ENCODE measurements at places on chromosomes 13 and 19.
A peak's percentile ranks its signal among the peaks of the same experiment; 100 is the strongest.

DNA sequence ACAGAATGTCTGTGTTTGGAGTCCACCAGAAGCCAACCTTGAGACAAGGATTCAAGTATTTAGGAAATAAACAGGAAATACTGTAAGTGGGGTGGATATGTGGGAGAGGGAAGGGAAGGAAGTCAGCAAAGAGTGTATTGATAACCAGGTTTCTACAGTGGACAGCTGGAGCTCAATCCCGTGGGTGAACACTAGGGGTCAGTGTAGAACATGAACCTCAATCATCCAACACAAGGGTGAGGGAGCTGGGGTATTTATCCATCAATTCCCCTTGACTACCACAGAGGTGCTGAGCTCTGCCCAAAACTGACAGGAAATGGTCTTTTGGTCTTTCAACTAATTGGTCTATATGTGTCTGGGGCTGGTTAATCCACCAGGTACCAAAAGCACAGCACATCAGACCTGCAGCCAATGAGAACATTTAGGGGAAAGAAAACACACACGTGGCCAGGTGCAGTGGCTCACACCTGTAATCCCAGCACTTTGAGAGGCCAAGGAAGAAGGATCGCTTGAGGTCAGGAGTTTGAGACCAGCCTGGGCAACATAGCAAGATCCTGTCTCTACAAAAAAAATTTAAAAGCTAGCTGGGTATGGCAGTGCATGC, 5.6 kb upstream of the SYDE1 start:
- peak; percentile 68 for DNase-seq

DNA sequence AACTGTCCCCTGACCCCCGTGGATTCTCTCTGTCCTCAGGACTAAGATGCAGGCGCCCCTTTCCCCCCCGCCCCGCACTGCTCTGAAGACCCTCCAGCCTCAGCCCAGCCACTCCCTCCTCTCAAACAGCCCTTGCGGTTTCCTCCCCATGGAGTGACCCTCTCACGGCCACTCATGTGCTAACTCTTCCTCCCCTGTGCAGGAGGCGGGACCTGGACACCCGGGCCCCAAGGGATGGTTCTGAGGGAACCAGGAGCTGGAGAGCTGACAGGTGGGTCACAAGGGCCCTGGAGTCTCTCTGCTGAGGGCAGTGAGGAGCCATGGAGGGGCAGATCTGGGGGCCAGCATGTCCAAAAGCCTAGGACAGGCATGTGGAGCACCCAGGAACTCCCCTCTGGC, 1.9 kb downstream of the ISOC2 start:
- DNase-seq: no peak

GRCh38 chr19:4352701-4353121, 9.3 kb downstream of the MPND start:
- DNase-seq: peak; percentile 66

- no peak for DNase-seq
Observed at GRCh38 chr13:106118050-106118449, 417.4 kb downstream of the EFNB2 start.

- DNase-seq: no peak
Observed at GRCh38 chr13:80239116-80239515, 101.8 kb downstream of the SPRY2 start.

DNA sequence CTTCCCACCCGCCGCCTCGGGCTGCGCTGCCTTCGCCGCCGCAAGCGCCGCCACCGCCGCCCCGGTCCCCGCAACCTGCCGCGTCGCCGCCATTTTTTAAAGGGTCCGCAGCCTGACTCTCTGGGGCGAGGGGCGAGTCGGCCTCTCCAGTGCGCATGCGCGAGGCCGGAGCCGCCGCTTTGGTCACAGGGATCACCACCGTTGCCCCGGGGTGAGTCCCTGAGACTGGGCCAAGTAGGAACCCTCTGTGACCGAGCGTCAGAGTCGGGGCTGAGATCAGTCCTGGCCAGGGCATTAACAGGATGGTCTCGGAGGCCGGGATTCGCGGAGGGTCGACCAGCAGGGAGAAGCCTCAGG, 42.6 kb downstream of the ZNF146 start:
- DNase-seq: no peak

DNA sequence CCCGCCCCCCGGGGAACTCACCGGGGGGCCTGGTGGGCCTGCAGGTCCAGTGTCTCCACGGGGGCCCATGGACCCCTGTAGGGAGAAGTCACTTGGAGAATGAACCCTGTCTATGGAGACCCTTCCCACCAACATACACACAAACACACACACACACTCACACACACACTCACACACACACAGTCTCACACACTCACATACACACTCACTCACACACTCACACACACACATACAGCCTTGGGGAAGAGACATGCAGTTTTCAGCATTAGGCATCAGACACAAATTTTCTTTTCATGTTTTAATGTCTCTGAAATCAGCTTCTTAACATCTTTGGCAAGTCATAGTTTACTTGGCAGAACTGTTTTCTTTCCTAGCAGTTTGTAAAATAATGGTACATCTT, 31.0 kb upstream of the OLFM2 start:
- no peak for DNase-seq

GRCh38 chr13:23749288-23749873, 139.8 kb downstream of the MIPEP start:
- DNase-seq: no peak

DNA sequence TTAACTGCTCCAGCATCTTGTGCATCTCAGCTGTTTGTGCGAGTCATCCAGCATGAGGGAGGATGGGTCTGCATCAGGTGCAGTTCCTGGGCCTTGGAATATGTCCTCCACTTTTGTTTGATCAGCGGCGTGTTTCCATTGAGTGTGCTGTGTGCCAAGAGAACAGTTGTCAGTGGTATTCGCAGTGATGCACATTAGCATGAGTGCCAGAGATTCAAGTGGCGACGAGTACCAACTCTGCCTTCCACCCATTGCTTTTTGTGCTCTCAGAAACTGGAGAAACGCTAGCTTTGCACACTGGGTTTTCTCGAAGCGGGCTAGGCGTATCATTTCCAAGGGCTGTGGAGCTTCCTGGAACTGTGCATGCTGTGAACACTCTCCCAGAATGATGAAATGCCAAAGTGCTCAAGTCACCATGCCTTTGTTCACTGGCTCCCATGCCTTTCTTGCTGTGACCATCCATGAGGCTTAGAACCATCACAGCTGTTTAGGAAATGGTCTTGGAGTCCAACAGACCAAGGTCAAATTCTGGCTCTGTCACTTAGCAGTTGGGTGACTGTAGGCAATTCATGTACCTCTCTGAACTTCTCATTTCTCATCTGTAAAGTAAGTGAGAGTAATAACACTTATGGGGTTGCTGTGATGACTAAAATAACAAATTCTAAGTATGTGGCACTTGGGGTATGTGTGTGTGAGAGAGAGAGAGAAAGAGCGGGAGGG, 18.4 kb downstream of the LRCH1 start:
- DNase-seq: no peak

- peak; percentile 44 for DNase-seq
Observed at GRCh38 chr19:17406046-17406886, 836 bp upstream of the BST2 start.

- DNase-seq: no peak
Observed at GRCh38 chr19:6686628-6686975, 16.6 kb upstream of the TNFSF14 start.

- no peak for DNase-seq
Observed at GRCh38 chr13:102945324-102945815, 99.5 kb downstream of the ERCC5 start.

DNA sequence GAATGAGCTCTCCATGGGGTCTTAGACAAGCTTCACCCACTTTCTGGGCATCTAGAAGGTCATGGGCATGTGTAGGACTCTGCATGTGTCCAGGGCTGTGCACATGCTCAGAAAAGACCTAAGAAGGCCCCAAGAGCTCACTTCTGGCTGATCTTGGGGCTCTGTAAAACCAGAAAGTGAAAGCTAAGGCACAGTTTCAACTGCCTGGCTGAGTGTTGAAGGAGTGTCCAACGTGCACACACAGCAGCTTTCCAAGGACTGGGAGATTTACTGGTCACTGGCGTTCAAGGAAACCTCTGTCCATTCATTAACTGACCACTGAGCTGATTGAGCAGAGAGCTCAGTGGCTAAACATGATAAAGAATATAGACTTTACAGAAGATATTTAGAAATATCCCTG, 137.9 kb downstream of the KATNAL1 start:
- DNase-seq: no peak

- DNase-seq: peak; percentile 100
Observed at GRCh38 chr19:47256693-47257410, 527 bp downstream of the CCDC9 start.

- no peak for DNase-seq
Observed at GRCh38 chr13:106003651-106004050, 531.8 kb downstream of the EFNB2 start.

DNA sequence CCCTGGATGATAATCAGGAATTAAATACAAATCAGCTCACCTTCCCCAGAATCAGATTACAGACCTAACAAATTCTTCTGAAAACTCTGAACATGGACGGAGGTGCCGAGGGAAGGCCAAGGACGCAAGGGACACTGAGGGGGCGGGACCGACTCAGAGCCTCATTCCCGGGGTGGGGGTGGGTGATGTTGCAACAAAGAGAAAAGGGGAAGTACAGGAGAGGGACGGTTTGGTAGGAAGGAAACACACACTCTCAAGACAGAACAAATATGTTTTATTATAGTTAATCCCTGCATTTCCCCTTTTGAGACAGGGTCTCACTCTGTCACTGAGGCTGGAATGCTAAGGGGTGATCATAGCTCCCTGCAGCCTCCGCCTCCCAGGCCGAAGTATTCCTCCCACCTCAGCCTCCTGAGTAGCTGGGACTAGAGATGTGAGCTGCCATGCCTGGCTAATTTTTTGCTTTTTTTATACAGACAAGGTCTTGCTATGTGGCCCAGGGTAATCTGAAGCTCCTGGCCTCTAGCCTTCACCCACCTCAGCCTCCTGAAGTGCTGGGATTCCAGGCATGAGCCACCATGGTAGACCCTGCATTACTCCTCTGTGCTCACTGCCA, 786 bp upstream of the LILRA2 start:
- DNase-seq: no peak

- DNase-seq: peak; percentile 86
Observed at GRCh38 chr19:6772028-6772865, at the start of gene VAV1. Gene VAV1, plus strand, starts transcription at chr19:6772708. Its CDS starts 100 bp downstream, at chr19:6772808.

GRCh38 chr19:14437578-14438140, 4.6 kb downstream of the PKN1 start:
- no peak for DNase-seq

- DNase-seq: no peak
Observed at GRCh38 chr19:48617146-48617937, 1.6 kb downstream of the RPL18 start.

- no peak for DNase-seq
Observed at GRCh38 chr13:72530471-72530870, 197.0 kb downstream of the MZT1 start.

DNA sequence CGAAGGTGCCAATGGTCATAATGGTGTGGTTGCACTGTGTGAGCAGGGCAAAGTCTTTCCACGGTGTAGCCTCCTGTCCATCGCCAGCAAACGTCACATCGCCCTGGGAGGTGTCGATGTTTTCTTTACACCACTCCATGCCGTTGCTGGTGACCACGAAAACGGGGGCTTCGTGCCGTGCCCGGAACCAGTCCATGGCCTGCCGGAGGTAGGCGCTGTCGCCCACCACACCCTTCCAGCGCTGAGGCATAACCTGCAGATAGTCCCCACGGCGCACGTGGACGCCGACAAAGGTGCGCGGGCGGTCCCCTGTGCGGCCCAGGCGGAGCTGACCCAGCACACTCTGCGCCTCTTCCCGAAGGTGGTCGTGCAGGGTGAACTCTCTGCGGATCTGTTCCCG, 2.1 kb downstream of the FUT1 start:
- no peak for DNase-seq

GRCh38 chr13:20782116-20782708, 8.5 kb upstream of the EEF1AKMT1 start:
- DNase-seq: no peak

DNA sequence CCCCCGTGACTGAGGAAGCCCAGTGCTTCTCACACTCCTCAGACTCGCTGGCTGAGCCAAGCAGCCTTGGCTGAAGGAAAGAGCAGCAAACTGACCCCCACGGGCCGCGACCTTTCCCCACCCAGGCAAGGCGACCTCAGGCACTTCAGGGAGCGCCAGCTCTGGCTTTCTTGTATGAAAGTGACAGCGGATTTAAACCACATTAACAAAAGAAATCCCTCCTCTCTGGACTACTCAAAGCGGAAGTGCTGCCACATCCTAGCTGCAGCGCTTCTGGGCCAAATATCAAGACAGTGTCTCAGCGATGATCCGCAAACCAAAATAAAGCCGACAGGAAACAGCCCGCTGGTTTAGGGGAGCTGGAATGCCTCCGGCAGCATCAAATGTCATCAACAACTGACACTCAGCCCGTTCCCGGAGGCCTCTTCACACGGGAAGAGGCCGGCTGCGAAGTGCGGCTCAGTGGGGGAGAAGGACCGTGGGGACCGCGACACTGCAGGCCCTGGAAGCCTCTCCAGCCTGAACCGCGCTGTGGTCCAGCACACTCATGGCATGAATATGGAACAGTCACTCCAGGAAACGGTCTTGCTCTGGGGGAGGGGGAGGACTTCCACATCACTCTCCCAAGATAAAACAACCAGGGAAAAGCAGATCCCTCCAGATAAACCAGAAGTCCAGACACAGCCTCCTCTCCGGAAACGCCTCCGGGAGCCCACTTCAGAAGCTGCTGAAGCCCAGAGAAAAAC, 1.4 kb downstream of the RASA3 start:
- DNase-seq: peak; percentile 60

GRCh38 chr13:45603338-45603737, 12.2 kb downstream of the ERICH6B start:
- DNase-seq: no peak

- peak; percentile 69 for DNase-seq
Observed at GRCh38 chr19:6947745-6948144, 60.4 kb downstream of the ADGRE1 start.

DNA sequence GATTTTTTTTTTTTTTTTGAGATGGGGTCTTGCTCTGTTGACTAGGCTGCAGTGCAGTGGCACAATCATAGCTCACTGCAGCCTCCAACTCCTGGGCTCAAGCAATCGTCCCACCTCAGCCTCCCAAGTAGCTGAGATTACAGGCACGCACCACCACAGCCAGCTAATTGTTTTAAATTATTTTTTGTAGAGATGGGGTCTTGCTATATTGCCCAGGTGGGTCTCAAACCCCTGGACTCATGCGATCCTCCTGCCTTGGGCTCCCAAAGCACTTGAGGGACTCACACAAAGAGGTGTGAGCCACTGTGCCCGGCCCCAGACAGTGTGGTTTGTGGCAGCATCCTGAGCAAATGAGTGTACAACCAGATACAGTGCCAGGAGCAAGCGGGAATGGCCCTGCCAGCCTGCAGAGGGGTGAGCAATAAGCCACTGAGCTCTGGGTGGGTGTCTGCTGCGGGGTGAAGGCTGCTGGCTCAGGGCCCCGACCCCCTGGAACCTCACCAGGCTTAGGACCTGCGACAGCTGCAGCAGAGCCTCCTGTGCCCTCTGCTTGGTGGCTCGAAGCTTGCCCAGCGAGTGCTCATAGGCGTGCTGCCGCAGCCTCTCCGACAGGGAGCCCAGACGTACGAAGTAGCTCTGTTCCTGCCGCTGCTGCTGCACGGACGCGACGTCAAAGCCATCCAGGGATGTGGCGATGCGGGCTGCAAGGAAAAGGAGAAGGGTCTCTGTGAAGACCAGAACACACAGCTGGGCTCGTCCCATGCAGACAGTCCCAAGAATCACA, 15.9 kb upstream of the TICAM1 start:
- DNase-seq: no peak

- DNase-seq: peak; percentile 11
Observed at GRCh38 chr19:37997911-37998344, 90.9 kb downstream of the SIPA1L3 start.

Measured in activated CD4-positive, alpha-beta T cell treated with anti-CD3 and anti-CD28 coated beads, Interleukin-2, amount 50 U/mL, for 48 hours (primary cell).